ENCODE measurements at places on chromosomes 16 and 17.

DNA sequence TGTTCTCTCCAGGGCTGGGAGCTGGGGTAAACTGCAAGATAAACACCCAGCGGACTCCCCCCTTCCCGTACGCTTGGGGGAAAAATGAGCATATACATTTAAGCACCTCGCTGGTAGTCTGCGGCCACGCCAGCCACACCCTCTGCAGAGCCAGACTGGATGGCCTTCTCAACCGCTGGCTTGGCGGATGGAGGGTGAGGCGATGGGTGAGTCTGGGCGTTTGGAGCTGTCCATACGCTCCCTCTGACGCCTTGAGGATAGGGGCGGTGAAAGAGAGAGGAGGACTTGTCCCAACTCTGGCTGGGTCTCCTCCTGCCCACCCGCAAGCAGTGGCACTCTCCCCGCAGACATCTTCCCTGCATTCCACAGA lies 1.0 kb downstream of the ITGA3 start:
- no peak for DNase-seq

DNA sequence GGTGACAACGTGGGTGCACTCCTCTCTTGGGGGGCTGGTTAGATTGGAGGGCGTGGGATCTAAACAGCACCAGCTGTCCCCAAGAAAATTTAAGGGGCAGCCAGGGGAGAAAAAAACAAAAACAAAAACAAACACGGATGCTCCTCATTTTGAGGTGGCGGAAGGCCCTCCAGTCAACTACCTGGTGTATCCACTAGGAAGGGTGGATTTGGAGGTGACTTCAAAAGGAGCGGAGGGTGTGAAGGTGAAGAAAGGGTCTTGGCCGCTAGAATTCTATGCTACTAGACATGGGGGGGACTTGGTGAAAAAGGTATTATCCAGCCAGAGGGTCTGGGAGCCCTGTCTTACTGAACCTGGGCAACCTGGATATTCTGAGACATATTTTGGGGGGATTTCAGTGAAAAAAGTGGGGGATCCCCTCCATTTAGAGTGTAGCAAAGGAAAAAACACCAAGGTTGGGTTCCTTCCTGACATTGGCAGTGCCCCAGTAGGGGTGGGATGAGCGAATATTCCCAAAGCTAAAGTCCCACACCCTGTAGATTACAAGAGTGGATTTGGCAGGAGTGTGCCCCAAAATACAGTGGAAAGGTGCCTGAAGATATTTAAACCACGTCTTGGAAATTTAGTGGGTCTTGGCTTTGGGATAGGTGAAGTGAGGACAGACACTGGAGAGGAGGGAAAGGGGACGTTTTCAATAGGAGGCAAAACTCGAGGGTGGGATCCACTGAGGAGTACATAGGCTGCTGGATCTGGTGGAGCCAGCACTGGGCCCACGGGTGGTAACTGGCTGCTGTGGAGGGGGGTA lies 454 bp upstream of the FGF11 start:
- no peak for DNase-seq

DNA sequence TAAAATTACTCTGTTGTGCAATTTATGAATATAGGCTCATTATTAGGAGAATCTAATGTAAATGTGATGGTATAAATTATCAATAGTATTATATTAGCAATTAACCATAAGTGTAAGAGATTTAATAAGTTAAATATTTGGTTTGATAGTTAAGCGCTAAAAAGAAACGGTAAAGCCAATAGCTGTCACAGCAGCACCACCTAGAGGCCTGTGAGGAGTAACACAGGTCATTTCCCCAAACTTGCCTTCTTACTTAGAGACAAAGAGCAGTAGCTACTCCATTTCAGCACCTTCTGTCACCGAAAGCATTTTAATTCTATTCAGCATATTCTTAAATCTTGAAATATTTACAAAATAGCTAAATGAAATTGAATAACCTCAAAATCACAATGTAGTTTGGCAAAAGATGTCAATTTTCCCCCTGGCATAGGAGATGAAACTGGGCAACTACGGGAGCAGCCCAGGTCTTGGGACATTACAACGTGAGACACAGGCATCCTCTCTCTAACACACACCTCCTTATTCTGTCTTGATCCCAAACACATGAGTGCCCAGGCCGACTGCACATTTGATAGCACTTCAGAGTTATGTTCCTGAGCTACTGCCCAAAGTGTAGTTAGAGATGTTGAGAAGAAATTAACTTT lies 14.3 kb upstream of the DYNLRB2 start:
- peak; percentile 68 for DNase-seq

- DNase-seq: no peak
Observed at GRCh38 chr16:65618333-65618732, 496.5 kb upstream of the CDH11 start.

- no peak for DNase-seq
Observed at GRCh38 chr17:76270770-76271668, 5.9 kb downstream of the UBALD2 start.

- no peak for DNase-seq
Observed at GRCh38 chr17:42541041-42541833, 5.2 kb downstream of the NAGLU start.

DNA sequence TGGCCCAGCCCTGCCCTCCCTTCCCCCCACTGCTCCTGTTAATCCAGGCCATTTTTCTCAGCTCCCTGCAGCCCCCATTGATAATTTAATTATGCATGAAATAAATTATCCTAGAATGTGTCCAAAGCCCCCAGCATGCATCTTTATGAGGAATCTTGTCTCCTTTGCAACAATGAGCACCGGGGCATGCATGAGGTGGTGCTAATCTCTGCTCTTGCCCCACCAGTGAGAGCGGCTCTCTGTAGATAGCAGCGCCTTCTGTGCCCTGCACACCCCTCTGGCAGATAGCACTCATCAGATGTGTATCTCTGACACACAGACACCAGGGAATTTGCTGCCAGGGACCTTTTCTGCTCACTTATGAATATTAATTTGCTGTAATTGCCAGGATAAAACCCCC lies 140.2 kb upstream of the CDC42EP4 start:
- no peak for DNase-seq

DNA sequence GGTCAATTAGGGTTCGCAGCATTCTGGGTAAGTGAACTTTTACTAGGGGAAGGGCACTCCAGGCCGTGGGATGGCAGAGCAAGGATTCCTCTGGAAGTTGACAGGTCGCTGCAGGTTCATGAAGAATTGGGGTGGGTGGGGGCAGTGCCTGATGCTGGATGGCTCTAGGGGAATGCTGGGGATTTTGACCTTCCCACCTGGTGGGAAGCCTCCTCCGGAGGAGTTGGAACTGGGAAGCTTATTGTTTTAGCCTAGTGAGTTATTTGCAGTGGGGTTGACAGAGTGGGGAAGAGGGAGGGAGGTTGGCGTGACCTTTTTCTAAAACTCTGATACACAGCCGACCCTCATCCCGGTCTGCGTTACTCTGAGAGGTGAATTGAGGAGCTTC lies 606 bp upstream of the C17orf113 start:
- no peak for DNase-seq

GRCh38 chr16:14616280-14616679 lies 13.8 kb downstream of the PARN start:
- no peak for DNase-seq

DNA sequence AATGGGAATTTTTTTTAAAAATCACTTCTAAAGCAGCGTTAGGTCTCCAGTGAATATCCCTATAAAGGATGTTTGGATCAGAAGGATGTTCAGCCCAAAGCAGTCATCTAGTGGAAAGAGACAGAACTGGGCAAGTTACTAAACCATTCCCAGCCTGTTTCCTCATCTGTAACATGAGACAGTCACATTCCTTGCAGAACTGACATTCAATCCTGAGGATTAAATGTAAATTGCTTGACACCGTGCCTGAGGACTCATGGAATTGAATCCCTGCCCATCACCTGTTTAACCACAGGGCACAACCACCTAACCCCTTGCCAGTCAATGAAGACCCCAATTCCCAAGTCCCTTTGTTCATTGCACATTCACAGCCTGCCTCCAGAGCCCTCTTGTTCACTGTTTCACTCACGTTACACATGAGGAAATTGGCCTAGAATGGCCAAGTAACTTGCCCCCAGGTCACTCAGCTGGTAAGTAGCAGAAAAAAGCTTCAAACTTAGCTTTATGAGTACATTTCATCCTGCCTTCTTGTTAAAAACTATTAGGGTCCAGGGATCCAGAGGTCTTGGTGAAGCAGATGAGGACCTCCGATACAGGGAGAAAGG lies 1.4 kb downstream of the CMTM2 start:
- no peak for DNase-seq

DNA sequence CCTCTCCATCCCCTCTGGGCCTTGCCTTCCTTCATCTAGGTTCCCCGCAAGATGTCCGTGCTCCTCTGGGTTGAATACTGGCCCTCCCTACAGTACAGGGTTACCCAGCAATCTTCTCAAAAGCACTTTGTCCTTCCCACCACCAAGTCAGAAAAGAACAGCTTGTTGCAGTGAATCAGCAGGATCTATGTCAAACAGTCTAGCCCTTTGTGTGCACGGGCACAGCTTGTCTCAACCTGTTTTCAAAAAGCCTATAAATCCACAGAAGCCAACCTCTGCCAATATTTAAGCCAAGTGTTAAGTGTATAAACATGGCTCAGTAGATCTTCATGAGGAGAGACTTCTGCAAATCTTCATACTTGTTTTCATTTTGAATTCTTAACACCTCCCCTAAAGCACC lies 25.2 kb downstream of the C17orf67 start:
- DNase-seq: no peak

- DNase-seq: peak; percentile 50
Observed at GRCh38 chr17:46979147-46979863, at the start of gene RPRML. TSS of gene RPRML (minus strand) at chr17:46979253. CDS start at chr17:46979007, 246 bp downstream.

DNA sequence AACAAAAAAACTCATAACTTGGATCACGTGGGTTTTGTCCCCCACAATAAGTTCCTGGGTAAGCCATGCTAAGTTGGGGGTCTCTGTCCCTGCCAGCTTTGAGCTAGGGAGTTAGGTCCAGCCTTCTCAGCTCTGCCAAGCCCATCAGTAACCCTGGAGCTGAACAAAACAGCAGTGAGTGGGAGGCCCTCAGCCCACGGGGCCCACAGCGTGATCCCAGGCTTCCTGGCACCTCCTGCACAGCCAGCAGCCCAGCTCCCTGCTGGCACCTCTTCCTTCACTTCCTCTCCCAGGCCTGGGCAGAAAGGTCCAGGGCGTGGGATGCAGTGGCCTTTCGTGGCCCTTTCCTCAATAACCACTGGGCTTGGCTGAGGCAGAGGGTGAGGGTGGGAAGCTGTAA lies 35.5 kb upstream of the CDC42EP4 start:
- DNase-seq: no peak

GRCh38 chr16:81547194-81547938 lies 102.8 kb downstream of the CMIP start:
- DNase-seq: no peak

- no peak for DNase-seq
Observed at GRCh38 chr16:54928411-54929089, 2.1 kb upstream of the IRX5 start.

DNA sequence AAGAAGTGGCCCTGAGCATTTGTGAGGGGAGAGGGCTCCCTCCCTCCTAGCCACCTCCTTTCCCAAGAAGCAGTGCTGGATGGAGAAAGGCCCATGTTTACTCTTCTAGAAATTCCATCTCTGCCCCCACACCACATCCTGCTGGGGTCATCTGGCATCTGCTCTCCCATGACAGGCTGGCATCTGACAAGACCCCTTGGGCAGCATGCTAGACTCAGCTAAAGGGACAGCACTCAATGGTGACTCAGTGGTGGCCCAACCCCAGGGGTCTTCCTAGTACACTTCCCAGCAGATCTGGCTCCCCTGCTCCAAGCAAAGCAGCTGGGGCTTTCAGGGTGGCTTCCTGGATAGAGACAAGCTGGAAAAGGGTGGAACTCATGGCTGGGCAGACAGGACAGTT lies 14.4 kb downstream of the SLC38A7 start:
- no peak for DNase-seq

DNA sequence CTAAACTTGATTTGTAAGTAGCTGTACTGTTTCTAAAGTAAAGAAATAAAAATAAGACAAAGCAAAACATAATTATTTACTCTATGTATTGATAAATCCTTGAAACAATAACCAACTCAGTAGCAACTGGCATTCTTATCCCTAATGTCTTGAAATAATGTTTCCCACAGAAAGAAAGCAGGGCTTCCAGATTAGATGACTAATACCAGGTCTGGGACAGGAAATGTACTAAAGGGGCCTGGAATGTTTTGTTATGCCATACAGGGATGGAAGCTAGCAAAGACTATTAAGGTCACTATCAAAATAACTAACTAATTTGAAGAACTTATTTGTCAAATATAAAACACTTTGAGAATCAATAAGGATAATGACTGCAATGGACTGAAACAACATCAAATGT lies 82.1 kb downstream of the CFDP1 start:
- DNase-seq: no peak

DNA sequence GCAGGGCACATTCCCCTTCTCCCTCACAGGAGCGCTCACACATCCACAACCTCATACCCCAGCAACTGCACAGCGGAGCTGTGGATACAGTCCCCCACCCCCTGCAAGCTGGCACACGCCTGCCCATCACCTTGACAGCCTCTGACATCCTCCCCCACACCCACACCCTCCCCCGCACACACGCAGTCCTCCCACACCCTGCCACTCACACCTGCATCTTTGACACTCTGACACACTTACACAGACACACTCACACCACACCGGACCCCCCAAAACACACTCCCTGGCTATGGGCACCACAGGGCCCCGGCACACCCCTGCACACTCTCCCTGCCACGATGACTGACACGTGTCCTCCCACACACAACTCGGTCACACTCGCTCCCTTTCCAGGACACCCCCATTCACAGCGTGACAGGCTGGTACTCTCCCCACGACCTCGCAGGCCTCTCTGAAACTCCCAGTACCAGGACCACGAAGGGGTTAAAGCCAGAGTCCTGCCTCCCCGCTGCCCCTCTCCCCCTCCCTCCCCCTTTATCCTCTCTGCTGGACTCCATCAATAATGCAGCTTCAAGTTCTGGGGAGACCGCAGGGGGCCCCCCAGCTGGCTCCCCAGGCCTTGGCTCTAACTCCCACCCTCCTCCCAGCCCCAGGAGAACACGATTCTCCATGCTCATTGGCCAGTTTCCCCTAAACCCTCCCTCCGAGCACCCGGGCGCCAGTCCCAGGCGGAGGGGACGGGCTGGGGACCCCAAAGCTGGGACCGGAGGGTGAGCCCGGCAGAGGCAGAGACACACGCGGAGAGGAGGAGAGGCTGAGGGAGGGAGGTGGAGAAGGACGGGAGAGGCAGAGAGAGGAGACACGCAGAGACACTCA lies at the start of gene PPP1R1B:
TSS of gene PPP1R1B (plus strand) at position 782 of the 876 bp plus-strand sequence. CDS start 441 bp downstream, outside the sequence.
- DNase-seq: no peak

GRCh38 chr16:53356478-53357207 lies 77.6 kb upstream of the RBL2 start:
- DNase-seq: no peak

DNA sequence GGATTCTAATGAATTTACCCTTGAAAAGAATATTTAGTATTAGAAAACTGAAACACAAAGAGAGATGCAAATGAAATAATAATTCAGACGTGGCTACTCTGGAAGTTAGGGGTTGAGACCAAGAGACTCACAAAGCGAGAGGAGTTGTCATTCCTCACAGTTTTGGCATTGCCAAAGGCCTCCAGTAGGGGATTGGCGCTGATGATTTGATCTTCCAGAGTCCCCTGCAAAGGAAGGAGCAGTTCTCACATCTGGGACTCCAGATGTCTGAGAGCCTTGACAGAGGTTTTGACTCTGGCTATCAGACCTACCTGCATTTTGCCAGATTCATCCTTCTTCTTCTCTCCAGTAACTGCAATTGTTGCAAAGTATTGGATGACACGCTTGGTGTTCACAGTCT lies 6.6 kb downstream of the MYH8 start:
- no peak for DNase-seq

Data from right forelimb (tissue), 1 donor.